ENCODE measurements at places on chromosomes 5 and 9.
A peak's percentile ranks its signal among the peaks of the same experiment; 100 is the strongest.

- DNase-seq = no peak
These were observed 8.7 kb upstream of the CDKN2AIPNL start for GRCh38 chr5:134420343-134420742.

- no peak for DNase-seq
These were observed 1.6 kb downstream of the PHYKPL start for GRCh38 chr5:178230879-178231538.

- no peak for DNase-seq
These were observed 7.7 kb downstream of the ADGRD2 start for GRCh38 chr9:124457887-124458431.

DNA sequence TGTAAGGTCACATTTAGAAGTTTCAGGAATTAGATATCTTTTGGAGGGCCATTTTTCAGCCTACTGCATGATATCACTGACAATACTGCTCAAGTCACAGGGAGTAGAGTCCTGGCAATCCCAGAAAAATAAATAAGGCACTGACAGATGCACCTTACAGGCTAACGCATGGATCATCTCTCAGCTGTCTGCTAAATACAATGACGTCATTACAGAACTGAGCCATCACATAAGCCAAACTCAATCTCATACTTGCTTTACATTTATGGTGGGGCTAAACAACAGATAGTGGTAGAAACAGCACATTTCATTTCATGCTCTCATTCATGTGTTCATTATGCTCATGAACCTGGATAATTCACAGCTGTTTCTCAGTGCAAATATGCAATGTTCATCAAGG lies 243.7 kb downstream of the SEMA5A start:
- DNase-seq = no peak

GRCh38 chr5:142012186-142012785 lies 541 bp downstream of the GNPDA1 start:
- no peak for DNase-seq

- DNase-seq = no peak
These were observed 33.0 kb downstream of the CAMK2A start for GRCh38 chr5:150256410-150257064.

GRCh38 chr9:120944434-120944843 lies 17.8 kb upstream of the TRAF1 start:
- peak; percentile 29 for DNase-seq

DNA sequence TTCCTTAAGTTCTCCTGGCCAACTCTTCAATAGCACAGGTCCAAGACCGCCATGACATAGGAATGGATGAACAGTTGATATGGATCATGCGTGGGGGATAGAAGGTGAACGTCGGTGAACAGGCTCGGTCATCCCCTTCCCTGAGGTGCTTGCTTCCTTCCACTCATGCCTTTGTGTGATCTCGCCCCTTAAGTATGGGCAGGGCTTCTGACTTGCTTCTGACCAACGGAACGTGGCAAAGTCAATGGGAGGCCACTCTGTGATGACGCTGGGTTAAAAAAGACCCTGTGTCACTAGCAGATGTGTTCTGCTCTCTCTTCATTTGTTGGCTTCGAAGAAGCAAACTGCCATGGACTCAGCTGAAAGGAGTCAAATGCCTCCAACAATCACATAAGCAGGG lies 240.5 kb upstream of the TUT7 start:
- DNase-seq = no peak

DNA sequence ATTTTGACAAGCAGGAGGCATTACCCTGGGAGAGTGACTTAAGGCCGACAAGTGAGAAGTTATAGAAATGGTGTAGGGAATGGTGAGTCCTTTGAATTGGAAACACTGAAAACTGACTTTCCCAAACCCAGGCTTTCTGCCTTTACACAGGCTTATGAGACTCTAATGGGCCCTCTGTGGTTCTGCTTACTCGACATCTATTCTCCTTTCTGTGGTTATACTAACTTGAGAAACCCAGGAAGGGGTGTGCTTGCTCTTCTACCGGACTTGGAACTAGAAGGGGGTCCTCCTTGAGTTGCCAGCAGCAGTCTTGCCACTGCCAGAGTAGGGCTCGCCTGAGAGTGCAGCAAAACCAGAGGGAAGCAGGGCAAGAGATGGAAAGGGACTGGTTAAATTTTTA lies 63.3 kb downstream of the FYB1 start:
- no peak for DNase-seq

GRCh38 chr5:133746834-133747233 lies 134.5 kb upstream of the FSTL4 start:
- DNase-seq = no peak

DNA sequence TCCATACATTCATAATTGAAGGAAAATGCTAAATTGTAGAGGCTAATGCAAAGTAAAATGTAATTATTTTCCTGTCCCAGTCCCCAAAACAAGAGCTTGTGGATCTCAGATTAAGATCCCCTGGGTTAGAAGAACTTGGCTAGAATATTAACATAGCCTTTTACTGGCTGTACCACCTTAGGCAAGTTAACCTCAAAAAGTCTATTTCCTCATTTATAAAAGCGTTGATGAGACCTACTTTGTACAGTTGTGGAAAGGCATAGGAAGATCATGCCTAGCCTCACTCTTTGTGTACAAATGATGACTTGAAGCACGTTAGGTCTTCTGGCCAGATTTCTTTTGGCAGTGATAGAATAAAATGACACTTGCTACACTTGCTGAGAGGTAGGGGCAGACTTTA lies 97.2 kb downstream of the F2RL2 start:
- no peak for DNase-seq

GRCh38 chr5:173778152-173778782 lies 109.9 kb upstream of the CPEB4 start:
- peak; percentile 78 for DNase-seq

GRCh38 chr5:8320244-8320643 lies 451.3 kb downstream of the MTRR start:
- DNase-seq = no peak

DNA sequence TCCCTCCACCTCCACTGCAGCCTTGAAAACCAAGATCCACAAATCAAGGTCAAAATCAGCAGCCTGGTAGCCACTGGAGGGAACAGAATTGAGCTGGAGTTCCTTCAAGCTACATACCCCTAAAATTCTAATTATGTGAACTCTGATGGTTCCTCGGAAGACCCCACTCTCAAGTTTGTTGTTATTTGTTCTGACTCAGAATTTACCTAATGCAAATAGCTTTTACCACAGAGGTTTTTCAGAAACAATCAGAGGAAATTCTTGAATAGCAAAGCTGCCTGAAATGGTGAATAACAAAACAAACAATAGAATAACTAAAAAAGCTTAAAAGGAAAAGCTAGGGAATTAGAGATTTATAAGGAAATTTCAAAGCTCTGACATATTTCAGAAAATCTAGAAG lies 220.0 kb downstream of the CDH18 start:
- DNase-seq = no peak

GRCh38 chr9:129962889-129963703 lies 79.9 kb downstream of the FNBP1 start:
- DNase-seq = no peak

DNA sequence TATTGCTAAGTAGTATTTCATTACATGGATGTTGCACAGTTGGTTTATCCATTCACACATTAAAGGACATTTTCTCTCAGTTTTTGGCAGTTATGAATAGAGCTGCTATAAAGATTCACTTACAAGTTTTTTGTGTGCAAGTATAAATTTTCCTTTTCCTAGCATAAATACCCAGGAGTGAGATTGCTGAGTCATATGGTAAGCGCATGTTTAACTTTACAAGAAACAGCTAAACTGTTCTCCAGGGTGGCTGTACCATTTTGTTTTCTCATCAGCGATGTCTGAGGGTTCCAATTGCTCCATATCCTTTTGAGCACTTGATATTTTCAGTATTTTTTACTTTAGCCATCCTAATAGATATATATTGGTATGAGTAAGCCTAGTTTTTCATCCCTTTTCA lies 16.4 kb upstream of the ABCA1 start:
- no peak for DNase-seq

DNA sequence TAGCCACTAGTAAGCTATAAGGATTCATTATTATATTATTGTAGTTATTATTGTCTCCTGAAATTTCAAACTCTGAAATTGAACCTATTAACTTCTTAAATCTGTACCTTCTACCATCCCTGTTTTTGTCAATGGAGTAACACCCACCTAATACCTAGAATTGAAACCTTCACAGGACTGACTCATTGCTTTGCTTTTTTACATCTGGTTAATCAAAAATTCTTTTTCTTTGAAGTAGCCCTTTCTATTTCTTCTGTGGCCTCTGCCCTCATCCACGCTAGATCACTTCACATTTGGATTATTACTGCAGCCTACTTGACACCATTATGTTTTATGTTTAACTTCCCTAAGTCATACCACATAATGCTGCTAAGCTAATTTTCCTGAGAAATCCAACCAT lies 35.6 kb downstream of the RBM27 start:
- DNase-seq = no peak
